ENCODE measurements at places on chromosomes 3 and 15.

DNA sequence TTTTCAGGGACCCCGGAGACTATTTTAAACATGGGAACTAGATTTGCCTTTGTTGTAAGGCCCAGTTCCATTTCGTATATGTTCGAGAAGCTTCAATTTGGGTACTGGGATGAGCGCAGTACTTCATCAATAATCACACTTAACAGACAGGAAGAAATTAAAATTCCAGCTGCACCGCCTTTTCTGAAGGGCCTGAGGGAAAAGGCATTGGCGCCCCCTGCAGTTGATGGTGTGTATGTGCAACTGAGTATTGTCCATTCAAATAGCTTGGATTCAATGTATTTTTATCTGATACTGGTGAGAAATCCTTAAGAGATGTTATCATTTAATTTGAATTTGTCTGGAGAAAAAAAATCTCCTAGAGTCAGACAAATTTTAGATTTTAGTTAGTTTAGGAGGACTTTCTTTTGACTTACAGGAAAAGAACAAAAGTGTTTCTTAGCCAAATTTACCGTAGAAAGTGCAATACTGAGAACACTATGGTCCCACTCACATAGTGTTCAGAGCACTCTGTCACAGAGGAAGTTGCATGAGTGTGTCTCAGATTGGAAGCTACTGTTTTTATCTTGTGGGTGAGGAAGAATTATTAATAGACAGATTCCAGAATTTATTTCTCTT, 5.4 kb upstream of the ALDH1A2 start:
- peak; percentile 77 for DNase-seq

- DNase-seq: no peak
Observed at GRCh38 chr15:49044766-49045606, 1.3 kb downstream of the SECISBP2L start.

- DNase-seq: peak; percentile 81
Observed at GRCh38 chr15:42704492-42704926, 32.4 kb downstream of the CDAN1 start.

GRCh38 chr3:74067296-74067695, 442.6 kb upstream of the PDZRN3 start:
- DNase-seq: no peak

GRCh38 chr15:29400701-29401100, 131.1 kb upstream of the NSMCE3 start:
- DNase-seq: no peak

DNA sequence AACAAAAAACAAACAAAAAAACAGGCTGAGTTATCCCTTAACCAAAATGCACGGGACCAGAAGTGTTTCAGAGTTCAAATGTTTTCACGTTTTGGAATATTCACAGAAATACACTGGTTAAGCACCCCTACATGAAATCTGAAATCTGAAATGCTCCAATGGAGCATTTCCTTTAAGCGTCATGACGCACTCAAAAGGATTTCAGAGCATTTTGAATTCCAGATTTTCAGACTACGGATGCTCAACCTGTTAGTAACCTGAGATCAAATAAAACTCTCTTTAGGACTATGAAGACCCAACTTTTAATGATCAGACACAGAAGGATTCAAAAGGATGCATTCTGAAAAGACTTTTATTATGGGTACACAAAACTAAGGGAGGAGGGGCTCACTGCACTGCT, 9.6 kb downstream of the CLPX start:
- no peak for DNase-seq

DNA sequence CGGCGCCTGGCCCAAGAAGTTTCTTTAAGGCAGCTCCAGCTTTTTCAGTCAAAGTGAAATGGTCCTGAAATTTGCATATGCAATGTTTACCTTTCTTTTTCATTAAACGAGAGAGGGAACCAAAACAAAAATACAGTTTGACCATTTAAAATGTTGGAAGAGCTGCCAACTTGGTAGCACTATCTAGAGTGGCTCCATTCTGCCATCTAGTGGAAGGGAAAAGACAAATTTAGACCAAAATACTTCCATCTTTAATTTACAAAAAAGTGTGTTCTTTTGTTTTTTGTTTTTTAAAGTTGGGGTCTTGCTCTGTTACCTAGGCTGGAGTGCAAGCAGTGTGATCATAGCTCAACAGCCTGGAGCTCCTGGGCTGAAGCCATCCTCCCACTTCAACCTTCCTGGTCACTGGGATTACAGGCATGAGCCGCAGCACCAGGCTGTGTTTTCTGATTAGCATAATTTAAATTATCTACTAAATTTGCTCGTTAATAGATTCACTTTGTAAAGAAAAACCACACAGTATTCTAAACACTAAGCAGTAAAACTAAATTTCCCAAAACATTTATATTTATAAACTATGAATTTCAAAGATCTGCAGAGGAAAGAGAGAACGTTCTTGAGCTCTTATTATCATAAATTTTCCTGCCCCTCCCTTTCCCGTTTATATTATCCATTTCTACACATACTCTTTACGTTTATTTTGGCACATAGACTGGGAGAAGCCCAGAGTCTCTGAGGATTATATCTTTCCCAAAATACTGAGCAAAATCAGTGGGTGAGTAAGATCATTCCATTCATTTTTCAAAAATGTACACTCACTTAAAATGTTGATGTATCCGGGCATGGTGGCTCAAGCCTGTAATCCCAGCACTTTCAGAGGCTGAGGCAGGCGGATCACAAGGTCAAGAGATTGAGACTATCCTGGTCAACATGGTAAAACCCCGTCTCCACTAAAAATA, 15.4 kb upstream of the RFC4 start:
- peak; percentile 12 for DNase-seq

DNA sequence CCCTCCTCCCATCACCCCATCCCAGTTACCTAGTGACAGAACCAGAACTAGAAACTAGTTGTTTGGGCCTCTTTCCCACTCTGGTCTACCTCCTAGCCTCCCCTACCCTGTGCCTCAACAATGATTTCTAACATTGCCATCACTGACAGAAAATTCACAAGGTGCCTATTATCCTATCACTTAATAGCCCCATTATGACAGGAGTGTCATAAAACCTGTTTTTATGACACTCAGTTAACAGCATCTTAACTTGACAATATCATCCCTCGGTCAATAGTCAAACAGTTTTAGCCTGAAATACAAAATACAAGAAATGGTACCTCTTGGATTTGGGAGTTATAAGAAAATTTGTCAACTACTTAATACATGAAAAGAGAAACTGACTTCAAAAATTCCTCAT, 46.5 kb downstream of the ULK4 start:
- no peak for DNase-seq

DNA sequence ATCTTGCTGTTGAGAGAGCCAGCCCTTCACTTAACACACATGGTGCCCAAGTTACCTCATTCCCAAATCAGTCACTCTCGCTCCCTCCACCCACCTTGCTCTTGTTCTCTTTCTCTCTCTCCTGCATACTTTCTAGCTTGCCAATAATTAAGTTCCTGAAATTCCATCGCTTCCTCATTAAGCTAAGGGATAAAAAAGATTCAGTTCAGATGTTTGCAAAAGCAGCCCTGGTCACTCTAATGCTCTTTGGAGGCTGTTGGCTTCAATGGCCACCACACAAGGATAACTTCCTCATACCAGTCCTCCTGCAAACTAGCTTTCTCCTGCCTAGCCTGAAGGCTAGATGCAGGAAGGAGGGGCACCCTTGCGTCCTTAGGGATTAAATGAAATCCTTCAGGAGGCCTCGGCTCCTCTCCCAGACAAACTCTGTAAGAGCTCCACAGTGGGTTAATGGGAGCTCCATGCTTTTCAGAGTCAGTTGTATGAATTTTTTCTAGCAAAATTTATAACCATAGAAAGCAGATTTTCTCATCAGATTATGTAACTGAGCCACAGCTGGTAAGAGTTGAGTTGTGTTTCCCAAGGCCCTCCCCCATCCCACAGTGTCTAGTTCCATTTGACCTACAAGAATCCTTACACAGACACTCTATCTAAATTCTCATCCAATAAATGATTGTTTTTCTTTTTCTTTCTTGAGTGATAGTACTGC, 176.6 kb upstream of the TRIM42 start:
- DNase-seq: no peak

GRCh38 chr15:31157644-31158069, 56.1 kb upstream of the TRPM1 start:
- DNase-seq: no peak

GRCh38 chr15:70150405-70150747, 52.7 kb upstream of the TLE3 start:
- DNase-seq: no peak

GRCh38 chr3:32432711-32433530, 41.3 kb downstream of the CMTM7 start:
- DNase-seq: peak; percentile 59

- DNase-seq: no peak
Observed at GRCh38 chr3:99430348-99431134, 207.9 kb upstream of the COL8A1 start.

GRCh38 chr3:42638339-42638842, 15.1 kb upstream of the ZBTB47 start:
- DNase-seq: peak; percentile 70

- DNase-seq: no peak
Observed at GRCh38 chr15:35102186-35102585, 17.1 kb upstream of the NANOGP8 start.
